Left ventricle myocardium inferior (tissue), 1 donor: ENCODE measurements at places on chromosomes 5 and 9.

DNA sequence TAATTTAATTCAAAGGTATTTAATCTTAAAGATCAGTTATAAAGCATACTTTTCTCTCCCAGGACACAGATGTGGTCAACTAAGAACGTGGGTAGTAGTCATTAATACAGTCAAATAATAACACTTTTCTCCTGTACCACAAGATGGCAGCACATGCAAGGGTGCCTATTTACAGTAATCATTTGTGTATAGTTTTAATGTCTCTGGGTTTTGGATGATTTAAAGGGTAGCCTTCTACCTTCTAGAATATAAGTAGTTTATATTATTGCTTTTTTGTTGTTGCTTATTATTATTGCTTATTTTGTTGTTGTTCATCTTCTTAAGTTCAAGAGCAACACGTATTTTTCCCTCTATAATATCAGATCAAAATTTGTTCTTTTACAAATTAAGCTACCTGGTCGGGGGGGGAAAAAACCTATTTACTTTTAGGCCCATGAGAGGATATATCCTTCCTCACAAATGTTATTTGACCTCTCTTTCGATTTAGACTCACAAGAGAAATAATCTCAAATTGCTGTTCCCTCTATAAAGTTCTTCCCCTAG, 59.6 kb upstream of the SLC27A6 start:
- H3K4me1 ChIP-seq: no peaks in the 10 kb centered on the region
- H3K36me3 ChIP-seq: no peaks in the 10 kb centered on the region

- no peaks in the 10 kb centered on the region for H3K27me3 ChIP-seq
- peaks cover 47% of the 10 kb centered on the region for H3K36me3 ChIP-seq
- peak overlapping the region; percentile 33 for H3K27ac ChIP-seq
- H3K4me3 ChIP-seq: no peak overlapping the region
- H3K4me1 ChIP-seq: peaks cover 17% of the 10 kb centered on the region
Measured at GRCh38 chr5:150126921-150127265, 28.8 kb downstream of the PDGFRB start.

GRCh38 chr9:36914212-36914577, 119.9 kb downstream of the PAX5 start:
- no peaks in the 10 kb centered on the region for H3K4me1 ChIP-seq
- no peaks in the 10 kb centered on the region for H3K36me3 ChIP-seq
- H3K4me3 ChIP-seq: no peak overlapping the region
- H3K27ac ChIP-seq: no peak overlapping the region
- H3K27me3 ChIP-seq: peaks cover 70% of the 10 kb centered on the region

DNA sequence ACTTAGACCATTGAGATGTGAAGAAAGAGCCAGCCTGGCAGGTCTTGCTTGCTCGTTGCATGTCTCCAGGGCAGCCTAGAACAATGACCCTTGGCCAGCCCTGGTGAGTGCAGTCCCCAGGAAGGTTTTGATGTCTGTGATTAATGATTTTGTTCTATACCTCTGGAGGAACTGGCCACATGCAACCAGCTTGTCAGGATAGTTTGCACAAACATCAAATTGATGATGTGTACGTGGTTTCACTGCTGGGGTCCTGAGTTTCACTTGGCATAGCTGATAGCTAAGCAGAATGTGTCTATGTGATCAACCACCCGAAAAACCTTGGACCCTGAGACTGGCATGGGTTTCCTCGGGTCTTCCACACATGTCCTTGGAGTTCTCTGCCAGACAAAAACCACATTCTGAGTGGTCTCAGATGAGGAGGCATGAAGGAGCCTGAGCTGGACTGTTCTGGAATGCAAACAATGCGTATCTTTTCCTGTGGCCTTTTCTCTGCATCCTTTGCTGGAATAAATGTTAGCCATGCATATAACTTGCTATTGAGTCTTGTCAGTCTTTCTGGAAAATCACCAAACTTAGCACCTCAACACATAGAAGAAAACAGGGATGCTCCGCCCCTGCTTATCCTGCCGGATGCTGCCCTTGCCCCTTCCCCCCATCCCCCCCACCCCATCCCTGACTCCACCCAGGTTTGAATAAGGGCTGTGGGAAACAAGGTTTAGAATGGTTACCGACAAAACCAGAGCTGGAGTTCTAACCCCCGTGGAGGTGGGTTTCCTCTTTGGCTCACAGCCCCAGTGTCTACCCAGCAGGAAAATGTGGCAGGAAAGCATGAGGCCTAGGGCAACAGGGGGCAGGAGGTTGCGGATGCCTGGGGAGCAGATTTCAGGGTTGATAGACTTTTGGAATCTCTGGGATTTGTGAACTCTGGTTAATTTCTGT, 50.1 kb upstream of the ANKRD33B start:
- no peaks in the 10 kb centered on the region for H3K4me1 ChIP-seq
- DNase-seq: no peak
- no peaks in the 10 kb centered on the region for H3K36me3 ChIP-seq
- H3K4me3 ChIP-seq: no peak overlapping the region
- H3K27me3 ChIP-seq: no peaks in the 10 kb centered on the region
- no peak overlapping the region for H3K27ac ChIP-seq

GRCh38 chr9:137733429-137733828, 114.6 kb downstream of the EHMT1 start:
- DNase-seq: no peak
- no peaks in the 10 kb centered on the region for H3K27me3 ChIP-seq
- peaks cover 50% of the 10 kb centered on the region for H3K36me3 ChIP-seq
- H3K4me1 ChIP-seq: no peaks in the 10 kb centered on the region
- no peak overlapping the region for H3K27ac ChIP-seq

GRCh38 chr5:133714161-133714915, 102.0 kb upstream of the FSTL4 start:
- H3K27ac ChIP-seq: no peak overlapping the region
- H3K4me1 ChIP-seq: no peaks in the 10 kb centered on the region
- no peak for DNase-seq

DNA sequence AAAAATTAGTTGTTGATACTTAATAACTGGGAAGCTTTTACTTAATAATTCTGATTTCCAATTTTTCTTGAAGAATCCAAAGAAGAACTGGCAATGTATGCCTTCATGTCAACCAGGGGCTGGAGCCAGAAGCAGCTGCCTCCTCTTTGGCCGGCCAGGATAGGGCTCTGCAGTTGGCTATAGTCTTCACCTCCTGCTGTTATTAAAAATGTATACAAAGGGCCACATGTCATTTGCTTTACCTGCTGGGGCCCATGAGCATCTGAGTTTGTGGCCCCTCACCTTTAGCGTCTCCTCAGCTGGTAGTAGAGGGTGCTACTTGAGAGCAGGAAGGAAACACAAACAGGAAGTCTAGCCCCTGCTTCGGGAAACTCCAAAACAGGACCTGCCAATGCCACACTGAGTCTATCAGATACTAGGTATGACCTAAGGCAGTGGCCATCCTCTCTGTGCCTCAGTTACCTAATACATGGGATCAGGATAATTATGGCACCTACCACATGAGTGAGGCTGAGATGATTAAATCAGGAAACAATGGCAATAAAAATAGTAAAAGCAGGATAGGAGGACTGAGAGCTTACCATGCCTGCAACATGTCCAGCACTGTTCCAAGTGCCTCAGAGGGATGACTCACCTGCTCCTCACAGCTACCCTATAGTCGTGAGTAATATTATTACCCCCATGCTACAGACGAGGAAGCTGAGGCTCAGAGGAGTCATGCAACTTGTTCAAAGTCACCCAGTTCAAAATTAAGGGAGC, 21.3 kb downstream of the CCDC69 start:
- H3K4me3 ChIP-seq: no peak overlapping the region
- H3K36me3 ChIP-seq: peaks cover 42% of the 10 kb centered on the region
- no peaks in the 10 kb centered on the region for H3K27me3 ChIP-seq
- peaks cover 14% of the 10 kb centered on the region for H3K4me1 ChIP-seq

- DNase-seq: no peak
- H3K36me3 ChIP-seq: no peaks in the 10 kb centered on the region
- no peak overlapping the region for H3K4me3 ChIP-seq
- no peak overlapping the region for H3K27ac ChIP-seq
Measured at GRCh38 chr9:35272989-35273388, 111.2 kb downstream of the UNC13B start.

- no peaks in the 10 kb centered on the region for H3K36me3 ChIP-seq
- no peak overlapping the region for H3K4me3 ChIP-seq
- no peaks in the 10 kb centered on the region for H3K27me3 ChIP-seq
- peaks cover 21% of the 10 kb centered on the region for H3K4me1 ChIP-seq
- DNase-seq: no peak
Measured at GRCh38 chr5:177557796-177558195, 3.4 kb upstream of the FAM193B start.

DNA sequence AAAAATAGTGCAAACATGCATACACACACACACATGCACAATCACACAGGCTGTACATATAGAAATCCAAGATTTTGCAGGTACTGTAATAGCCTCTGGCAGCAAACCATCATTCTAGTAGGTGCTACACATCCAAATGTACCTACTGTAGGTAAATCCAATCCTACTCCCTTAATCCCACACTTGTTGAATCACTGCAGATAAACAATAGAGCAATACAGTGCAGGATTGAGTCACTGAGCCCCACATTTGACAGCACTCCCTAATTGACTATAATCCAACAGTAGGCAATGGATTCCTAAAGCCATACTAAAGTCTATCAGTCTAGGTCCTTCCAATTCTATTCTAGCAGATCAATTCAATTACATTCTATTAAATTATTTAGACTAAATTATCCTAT, 1640.5 kb upstream of the CDH9 start:
- no peaks in the 10 kb centered on the region for H3K4me1 ChIP-seq
- no peak for DNase-seq
- no peaks in the 10 kb centered on the region for H3K27me3 ChIP-seq
- H3K36me3 ChIP-seq: no peaks in the 10 kb centered on the region
- no peak overlapping the region for H3K27ac ChIP-seq

- DNase-seq: no peak
- no peaks in the 10 kb centered on the region for H3K27me3 ChIP-seq
- peak overlapping the region; percentile 95 for H3K27ac ChIP-seq
- H3K36me3 ChIP-seq: no peaks in the 10 kb centered on the region
- H3K4me1 ChIP-seq: peaks cover 71% of the 10 kb centered on the region
- peak overlapping the region; percentile 90 for H3K4me3 ChIP-seq
Measured at GRCh38 chr5:129096382-129096991, 1.9 kb downstream of the ISOC1 start.

GRCh38 chr5:73297430-73297829, 124.4 kb downstream of the TMEM174 start:
- H3K27me3 ChIP-seq: peaks cover 100% of the 10 kb centered on the region
- no peak overlapping the region for H3K27ac ChIP-seq
- no peak for DNase-seq
- peaks cover 22% of the 10 kb centered on the region for H3K4me1 ChIP-seq

- peaks cover 46% of the 10 kb centered on the region for H3K4me1 ChIP-seq
- no peaks in the 10 kb centered on the region for H3K36me3 ChIP-seq
- peak within 1 kb of the TSS; percentile 78 for H3K27ac ChIP-seq
- DNase-seq: peak; percentile 73
- H3K27me3 ChIP-seq: peaks cover 42% of the 10 kb centered on the region
- H3K4me3 ChIP-seq: peak within 1 kb of the TSS; percentile 76
Measured at GRCh38 chr5:76715736-76716455, at the start of gene F2R. Gene F2R, plus strand, starts transcription at chr5:76716126. Its CDS starts 182 bp downstream, at chr5:76716308.

DNA sequence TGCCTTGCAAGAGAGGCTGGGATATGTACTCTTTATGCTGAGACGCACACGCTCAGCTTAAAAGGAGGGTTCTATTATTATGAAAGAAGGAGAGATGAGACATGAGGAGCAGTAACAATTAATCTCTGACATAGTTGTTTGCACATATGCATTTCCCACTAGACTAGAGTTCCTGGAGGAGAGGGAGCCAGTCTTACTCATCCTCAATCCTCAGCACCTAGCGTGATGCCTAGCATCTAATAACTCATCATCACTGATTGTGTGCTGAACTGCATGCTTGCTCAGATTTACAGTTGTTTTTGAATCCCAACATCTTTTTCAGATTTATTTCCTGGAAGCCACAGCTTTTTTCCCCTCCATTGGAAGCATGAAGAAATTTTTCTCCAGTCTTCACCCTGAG, 35.5 kb downstream of the GCNT4 start:
- DNase-seq: no peak
- H3K27ac ChIP-seq: no peak overlapping the region
- H3K4me3 ChIP-seq: no peak overlapping the region
- no peaks in the 10 kb centered on the region for H3K36me3 ChIP-seq
- no peaks in the 10 kb centered on the region for H3K4me1 ChIP-seq

- no peak for DNase-seq
- no peak overlapping the region for H3K4me3 ChIP-seq
- no peaks in the 10 kb centered on the region for H3K27me3 ChIP-seq
- no peaks in the 10 kb centered on the region for H3K4me1 ChIP-seq
Measured at GRCh38 chr5:100761192-100761591, 141.9 kb downstream of the ST8SIA4 start.

DNA sequence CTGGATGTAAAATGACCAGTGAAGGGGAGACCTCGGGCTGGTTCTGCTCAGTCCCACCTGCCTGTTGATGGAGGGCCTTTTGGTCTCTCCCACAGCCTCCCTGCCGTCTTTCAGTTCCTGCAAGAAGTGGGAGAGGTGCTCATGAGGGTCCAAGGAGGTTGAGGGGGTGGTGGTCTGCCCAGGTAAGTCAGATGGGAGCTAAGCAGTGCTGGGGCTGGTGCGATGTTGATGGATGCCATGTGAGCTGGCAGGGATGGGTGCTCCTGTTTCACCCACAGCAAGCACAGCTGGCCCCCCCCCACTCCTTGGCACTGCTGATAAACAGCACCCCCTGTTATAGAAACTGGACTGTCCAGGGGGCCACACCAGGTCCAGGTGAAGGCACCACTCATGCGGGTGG, 145.6 kb downstream of the NSG2 start:
- DNase-seq: no peak
- no peaks in the 10 kb centered on the region for H3K4me1 ChIP-seq
- H3K36me3 ChIP-seq: no peaks in the 10 kb centered on the region
- H3K27ac ChIP-seq: no peak overlapping the region
- H3K4me3 ChIP-seq: no peak overlapping the region

GRCh38 chr9:31168161-31168560, 1216.3 kb upstream of the ACO1 start:
- no peaks in the 10 kb centered on the region for H3K4me1 ChIP-seq
- DNase-seq: no peak
- H3K27ac ChIP-seq: no peak overlapping the region

- H3K4me1 ChIP-seq: peaks cover 7% of the 10 kb centered on the region
- DNase-seq: no peak
- H3K36me3 ChIP-seq: no peaks in the 10 kb centered on the region
- no peak overlapping the region for H3K27ac ChIP-seq
- no peaks in the 10 kb centered on the region for H3K27me3 ChIP-seq
Measured at GRCh38 chr9:76086539-76086938, 196.1 kb downstream of the PCSK5 start.

GRCh38 chr5:19626211-19626610, 361.8 kb downstream of the CDH18 start:
- no peaks in the 10 kb centered on the region for H3K36me3 ChIP-seq
- H3K4me1 ChIP-seq: no peaks in the 10 kb centered on the region
- H3K27me3 ChIP-seq: no peaks in the 10 kb centered on the region
- no peak overlapping the region for H3K4me3 ChIP-seq

- peaks cover 27% of the 10 kb centered on the region for H3K27me3 ChIP-seq
- no peak overlapping the region for H3K4me3 ChIP-seq
- no peak overlapping the region for H3K27ac ChIP-seq
- no peaks in the 10 kb centered on the region for H3K4me1 ChIP-seq
- DNase-seq: no peak
Measured at GRCh38 chr9:38181866-38182265, 112.8 kb upstream of the SHB start.

- no peaks in the 10 kb centered on the region for H3K27me3 ChIP-seq
- no peaks in the 10 kb centered on the region for H3K36me3 ChIP-seq
- no peak overlapping the region for H3K27ac ChIP-seq
- DNase-seq: no peak
- H3K4me1 ChIP-seq: no peaks in the 10 kb centered on the region
- H3K4me3 ChIP-seq: no peak overlapping the region
Measured at GRCh38 chr5:40166802-40167201, 512.9 kb upstream of the PTGER4 start.
